ENCODE measurements at places on chromosomes 3 and 15.

DNA sequence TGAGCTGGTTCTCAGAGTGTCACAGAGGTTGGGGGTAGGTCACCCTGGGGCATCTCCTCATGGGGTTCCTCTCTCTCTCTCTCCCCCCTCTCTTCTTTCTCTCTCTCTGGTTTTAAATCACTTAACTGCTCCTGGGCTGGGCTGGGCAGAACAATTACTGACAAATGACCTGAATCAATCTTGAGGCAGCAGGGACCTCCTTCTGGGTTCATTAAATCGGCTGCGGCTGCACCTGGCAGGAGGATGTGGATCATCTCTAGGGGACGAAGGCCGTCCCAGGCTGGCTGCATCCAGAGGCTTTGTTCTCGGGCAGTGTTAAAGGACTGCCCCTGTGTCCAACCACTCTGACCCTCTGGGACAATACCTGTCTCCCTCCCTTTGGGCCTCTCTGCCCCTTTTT, 143.1 kb downstream of the TLE3 start:
- DNase-seq = no peak

DNA sequence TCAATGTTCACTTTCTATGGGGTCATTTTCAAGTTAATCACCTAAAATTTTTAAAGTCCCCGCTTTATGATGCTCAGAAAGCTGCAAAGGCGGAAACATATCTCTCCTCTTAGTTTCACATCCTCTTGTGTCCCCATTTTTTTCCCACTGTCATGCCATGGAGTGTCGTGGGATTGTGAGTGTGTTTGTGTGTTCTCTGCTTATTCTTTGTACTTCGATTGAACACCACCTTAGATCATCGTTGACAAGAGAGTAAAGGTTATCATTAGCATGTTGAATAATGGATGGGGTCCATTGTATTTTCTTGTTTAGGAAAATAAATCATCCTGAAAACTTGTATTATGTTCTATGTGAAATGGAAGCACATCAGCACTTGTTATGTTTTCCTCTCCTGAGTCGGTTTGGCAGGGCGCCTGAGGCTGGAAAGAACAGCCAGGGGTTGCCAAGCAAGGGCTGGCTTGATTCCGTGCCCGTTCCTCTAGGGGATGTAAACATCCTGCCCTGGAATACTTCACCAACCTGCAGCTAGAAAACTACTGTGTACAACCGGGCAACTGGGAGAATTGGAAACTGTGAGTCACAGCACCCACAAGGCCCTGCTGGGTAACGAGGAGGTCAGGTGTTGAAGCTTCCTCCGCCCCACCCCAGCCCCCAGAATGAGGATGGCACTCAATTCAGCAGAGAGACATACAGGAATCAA, 67.2 kb downstream of the EIF4E3 start:
- DNase-seq = peak; percentile 51

DNA sequence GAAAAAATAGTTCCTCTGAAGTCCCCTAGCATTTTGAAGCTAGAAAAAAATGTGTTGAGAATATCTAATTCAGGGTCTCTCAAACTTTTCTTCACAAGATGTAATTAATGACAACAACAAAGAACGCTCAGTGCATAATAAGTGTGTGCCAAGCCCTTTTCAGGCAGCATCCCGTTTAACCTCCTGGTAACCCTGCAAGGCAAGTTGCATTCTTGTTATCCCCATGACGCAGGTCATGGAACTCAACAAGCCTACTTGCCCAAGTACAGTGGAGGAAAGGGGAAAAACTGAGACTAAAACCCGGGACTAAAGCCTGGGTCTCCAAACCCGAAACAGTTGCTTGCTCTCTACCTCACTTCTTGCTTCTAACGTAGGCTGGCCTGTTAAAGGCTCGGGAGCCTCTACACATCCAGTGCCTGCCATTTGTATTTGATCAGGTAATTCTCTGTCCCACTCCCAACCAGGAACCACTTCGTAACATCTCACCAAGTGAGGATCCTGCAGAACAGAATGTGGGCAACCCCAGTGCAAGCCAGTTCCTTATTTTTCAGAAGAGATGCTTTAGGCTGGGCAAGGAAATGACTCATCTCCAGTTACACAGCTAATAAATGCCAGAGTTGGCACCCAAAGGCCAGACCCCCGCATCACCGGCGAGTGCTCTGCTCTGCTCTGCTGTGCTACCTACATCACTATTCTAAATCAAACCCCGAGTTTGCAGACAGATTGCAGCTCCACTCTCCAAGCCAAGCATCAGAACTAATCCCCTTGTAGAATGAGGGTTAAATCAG, 28.3 kb downstream of the LMCD1 start:
- no peak for DNase-seq

DNA sequence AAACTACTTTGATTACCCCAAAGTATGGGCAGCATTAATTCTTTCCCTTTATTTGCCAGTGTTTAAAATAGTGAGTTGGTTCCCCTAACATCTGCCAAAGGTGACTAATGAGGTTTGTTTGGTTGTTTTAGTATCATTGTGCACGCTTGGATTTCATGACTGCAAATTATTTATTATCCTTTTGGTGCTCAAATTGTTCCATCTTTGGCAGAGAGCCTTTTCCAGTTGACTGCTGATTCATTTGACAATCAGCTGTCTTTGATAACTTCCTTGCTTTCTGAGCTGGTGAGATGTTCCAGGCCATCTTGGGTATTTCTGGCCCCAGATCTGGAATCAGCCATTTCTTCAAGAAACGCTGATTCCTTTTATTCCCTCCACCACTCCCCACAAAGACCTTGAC, 8.9 kb downstream of the DLEC1 start:
- no peak for DNase-seq

GRCh38 chr15:69031013-69032001, 16.8 kb downstream of the NOX5 start:
- DNase-seq = peak; percentile 67

DNA sequence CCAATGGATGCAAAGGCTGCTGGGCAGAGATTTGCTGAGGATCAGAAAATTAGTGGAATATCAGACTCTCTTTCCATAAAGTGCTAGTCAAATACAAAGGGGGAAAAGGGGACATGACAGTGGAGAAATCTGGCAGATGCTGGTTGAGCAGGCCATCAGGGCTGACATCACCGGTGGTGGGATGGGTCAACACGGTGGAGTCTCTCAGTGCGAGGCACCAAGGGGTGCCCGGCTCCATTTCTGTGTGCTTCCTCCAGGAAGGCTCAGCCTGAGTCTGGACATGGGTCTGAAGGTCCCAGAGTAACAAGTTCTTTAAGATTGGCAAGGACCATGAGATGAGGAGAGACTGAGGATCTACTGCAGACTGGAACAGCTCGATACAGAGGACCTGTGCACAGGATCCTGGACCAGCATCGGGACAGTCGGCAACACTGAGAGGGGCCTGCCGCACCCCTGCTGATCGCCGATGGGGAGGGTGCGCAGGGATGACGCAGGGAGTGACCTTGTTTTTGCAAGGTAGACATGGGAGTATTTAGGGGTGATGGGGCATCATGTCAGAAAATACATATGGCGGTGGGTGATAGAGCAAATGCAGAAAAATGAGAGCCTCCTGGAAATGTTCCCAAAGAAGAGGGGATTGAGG, 92.7 kb downstream of the SEC22A start:
- peak; percentile 30 for DNase-seq

DNA sequence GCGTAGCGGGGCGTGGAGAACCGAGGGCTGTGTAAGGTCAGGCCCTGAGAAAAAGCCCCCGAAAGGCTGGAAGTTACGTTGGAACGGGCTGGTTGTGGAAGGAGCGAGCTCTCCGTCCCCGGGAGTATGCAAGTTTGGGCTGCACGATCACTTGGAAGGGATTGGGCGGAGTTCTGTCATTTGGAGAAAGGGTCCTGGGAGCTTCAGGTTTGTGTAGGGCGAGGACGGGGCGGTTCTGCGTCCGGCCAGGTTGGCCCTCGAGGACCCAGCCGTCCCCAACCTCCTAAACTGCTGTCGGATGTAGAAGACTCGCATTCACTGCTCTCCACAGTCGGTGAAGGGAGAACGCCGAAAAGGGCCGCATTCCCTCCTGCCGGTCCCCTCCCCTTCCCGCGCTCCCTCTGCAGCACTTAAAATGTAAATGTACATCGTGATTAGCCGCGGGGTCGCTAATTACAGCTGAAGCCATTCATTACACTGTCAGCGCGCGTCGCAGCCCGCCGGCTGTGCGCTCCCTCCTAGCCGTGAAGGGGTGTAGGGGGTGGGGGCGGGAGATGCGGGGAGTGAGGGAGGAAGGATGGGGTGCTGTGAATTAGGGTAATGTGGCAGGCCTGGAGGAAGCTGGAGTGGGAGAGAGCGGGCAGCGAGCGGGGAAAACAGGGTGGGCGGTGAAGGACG, 2.5 kb upstream of the RPP25 start:
- DNase-seq = no peak

DNA sequence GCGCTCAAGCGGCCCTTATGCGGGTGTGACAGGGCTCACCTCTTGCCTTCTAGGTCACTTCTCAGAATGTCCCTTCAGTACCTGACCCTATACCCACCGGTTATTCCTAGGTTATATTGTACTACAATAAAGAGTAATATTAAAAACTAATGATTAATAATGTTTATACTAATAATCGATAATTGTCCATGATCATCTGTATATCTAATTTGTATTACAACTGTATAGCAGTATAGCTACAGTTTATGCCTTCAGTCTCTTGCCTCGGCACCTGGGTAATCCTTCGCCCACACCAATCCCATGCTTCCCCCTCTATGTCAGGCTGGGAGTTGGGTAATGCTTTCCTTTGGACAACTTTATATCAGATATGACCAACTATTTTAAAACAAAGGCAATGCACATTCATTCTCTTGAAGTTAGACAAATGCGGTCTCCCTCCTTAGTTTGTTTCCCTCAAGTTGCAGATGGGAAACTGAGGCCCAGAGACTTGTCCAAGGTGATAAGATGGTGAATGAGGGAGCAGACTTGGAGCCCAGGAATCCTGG, 3.4 kb downstream of the FAH start:
- no peak for DNase-seq

- no peak for DNase-seq
Measured at GRCh38 chr3:128353991-128354687, 112.6 kb downstream of the DNAJB8 start.

- no peak for DNase-seq
Measured at GRCh38 chr3:11084098-11084497, 70.2 kb upstream of the HRH1 start.

- DNase-seq = no peak
Measured at GRCh38 chr15:97929456-97930229, 30.9 kb upstream of the ARRDC4 start.

- DNase-seq = no peak
Measured at GRCh38 chr3:185595526-185595925, 9.4 kb downstream of the SENP2 start.

- no peak for DNase-seq
Measured at GRCh38 chr3:193742628-193743027, 149.6 kb downstream of the OPA1 start.

GRCh38 chr15:66482539-66482938, 15.0 kb downstream of the SNAPC5 start:
- no peak for DNase-seq

Measured in psoas muscle (tissue), 8 donors.